Mesothelial cell of epicardium (in vitro differentiated cells): ENCODE measurements at places on chromosomes 16 and 17. TPM values are rescaled to one million over a fixed set of nuclear protein-coding genes. Genes with fewer than 3 reads are reported as not detected.
A peak's percentile ranks its signal among the peaks of the same experiment; 100 is the strongest.

DNA sequence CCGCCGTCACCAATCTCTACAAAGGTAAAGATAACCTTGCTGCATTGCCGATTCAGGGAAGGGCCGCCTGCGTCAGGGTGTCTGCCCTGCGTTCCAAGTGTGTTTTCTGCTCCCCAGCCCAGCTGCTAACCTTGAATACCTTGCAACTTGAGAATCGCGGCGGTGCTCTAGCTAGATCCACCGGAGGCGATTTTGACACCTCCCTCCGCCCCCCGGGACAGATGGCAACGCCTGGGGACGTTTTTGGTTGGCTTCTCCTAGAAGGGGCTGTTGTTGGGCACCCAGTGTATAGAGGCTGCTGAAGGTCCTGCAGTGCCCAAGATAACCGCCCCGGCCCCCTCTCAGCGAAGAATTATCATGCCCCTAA lies 1.5 kb downstream of the HAPSTR1 start:
- peaks cover under 1% of the 10 kb centered on the region for H3K27me3 ChIP-seq
- peak overlapping the region; percentile 99 for H3K4me3 ChIP-seq
- peak overlapping the region; percentile 100 for H3K27ac ChIP-seq
- DNase-seq: no peak
- H3K36me3 ChIP-seq: peaks cover 12% of the 10 kb centered on the region

DNA sequence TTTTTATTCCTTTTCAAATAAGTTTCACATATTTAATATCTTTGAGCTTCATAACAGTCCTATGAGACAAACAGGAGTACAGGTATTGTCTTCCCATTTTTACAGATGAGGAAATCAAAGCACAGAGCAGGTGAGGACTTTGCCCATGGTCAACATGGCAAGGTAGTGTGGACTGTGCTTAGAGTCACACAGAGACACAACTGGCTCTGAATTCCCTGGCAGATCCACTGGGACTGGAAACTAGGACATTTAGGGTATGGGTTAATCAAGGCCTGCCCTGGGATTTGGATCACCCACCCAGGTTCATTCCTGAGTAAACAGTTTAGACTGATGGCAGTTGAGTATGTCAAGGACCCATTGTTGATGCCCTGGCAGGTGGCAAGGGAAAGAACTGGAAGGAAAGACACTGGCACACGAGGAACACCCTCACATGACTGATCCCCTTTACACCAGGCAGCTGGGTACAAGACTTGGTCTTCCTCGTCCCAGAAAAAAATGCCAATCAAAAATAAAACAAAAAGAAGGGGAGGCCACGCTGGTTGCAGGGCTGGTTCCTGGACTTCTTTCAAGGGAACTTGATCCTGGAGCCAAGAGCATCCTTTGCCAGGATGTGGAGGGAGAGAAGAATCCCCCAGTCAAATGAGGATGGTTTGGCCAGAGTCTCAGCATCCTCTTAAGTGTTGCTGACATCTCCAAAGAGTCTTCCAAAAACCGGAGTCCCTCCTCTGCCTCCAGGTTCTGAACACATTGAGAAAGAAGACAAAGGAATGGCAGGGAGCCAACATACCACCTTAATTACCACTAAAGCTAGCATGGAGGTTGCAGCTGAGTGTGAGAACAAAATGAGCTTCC lies 34.9 kb downstream of the CHD9 start:
- no peak for DNase-seq
- H3K27me3 ChIP-seq: no peaks in the 10 kb centered on the region
- H3K27ac ChIP-seq: peak overlapping the region; percentile 84
- H3K4me3 ChIP-seq: no peak overlapping the region
- peaks cover 2% of the 10 kb centered on the region for H3K36me3 ChIP-seq

DNA sequence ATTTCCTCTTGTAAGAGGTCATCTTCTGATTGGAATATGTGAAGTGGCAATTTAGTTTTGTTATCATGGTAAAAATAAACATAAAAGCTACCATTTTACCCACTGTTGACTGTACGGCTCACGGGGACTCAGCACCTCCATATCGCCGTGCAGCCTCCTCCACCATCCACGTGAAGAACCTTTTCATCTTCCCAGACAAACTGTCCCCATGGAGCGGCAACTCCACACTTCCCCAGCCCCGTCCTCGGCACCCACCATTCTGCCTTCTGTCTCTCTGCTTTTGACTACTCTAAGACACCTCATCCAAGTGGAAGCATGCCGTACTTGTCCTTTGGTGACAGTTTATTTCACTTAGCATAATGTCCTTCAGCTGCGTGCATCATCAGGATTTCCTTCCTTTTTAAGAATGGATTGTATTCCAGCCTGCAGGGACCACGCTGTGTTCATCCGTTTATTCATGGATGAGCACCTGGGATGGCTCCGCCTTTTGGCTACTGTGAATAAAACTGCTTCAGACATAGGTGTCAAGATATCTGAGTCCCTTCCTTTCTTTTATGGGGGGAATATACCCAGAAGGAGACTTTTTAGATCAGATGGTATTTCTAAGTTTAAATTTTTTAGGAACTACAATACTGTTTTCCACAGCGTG lies 14.3 kb downstream of the FBXO31 start:
- H3K36me3 ChIP-seq: peaks cover 8% of the 10 kb centered on the region
- H3K4me3 ChIP-seq: no peak overlapping the region
- H3K27me3 ChIP-seq: no peaks in the 10 kb centered on the region

DNA sequence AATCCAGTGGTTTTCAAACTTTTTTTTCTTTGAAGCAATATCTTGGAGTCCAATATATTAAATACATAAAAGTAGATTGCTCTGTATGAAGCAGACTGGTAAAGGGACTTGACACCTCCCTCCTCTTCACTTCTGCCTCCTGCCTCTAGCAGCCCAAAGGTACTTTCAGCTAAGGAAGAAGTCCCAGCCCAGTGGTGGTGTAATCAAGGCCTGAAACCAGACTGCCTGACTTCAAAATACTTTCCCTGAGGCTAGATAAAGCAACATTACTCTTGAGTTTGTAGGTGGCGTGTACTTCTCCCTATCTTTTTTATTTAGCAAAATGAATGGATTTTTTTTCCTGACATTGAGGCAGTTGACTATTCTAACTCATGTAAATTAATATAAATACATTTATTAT lies 122.4 kb upstream of the TMEM97 start:
- no peaks in the 10 kb centered on the region for H3K4me1 ChIP-seq
- no peak overlapping the region for H3K4me3 ChIP-seq
- peaks cover 24% of the 10 kb centered on the region for H3K36me3 ChIP-seq
- H3K27me3 ChIP-seq: no peaks in the 10 kb centered on the region
- no peak for DNase-seq
- no peak overlapping the region for H3K27ac ChIP-seq

GRCh38 chr17:48352630-48353029 lies 77.4 kb downstream of the SKAP1 start:
- H3K4me3 ChIP-seq: no peak overlapping the region
- H3K36me3 ChIP-seq: peaks cover 1% of the 10 kb centered on the region
- no peak for DNase-seq
- H3K27ac ChIP-seq: no peak overlapping the region
- H3K4me1 ChIP-seq: peaks cover 9% of the 10 kb centered on the region

DNA sequence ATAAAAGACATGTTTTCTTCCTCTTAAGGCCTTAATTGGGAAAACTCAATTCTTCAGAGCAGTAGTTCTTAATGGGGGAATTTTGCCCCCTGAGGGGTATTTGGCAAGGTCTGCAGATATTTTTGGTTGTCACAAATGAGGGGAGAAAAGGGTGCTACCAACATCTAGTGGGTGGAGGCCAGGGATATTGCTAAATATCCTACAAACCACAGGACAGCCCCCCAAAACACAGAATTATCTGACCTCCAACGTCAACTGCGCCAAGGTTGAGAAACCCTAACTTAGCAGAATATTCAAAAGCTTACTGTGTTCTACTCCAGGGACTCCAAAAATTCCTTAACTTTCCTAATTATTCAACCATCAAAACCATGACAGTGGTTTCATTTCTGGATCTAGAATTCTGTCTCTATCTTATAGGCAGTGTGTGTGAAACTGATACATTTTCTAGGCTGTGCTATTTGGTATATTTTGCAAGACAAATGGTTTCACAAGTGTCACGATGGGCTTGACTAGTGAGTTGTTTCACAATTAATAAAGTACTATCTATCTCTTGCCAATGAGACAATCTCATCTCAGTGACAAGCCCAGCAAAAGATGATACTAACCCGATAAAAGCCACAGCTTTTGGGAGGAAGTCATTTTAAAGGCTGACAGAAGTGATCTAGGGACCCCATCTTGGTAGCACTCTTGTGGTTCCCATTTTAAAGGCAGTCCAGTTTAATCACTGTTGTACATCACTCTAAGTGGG lies 14.7 kb downstream of the TXNDC11 start:
- no peaks in the 10 kb centered on the region for H3K4me1 ChIP-seq
- peaks cover 19% of the 10 kb centered on the region for H3K36me3 ChIP-seq
- H3K27me3 ChIP-seq: no peaks in the 10 kb centered on the region
- H3K4me3 ChIP-seq: no peak overlapping the region
- DNase-seq: no peak

The LHX1 gene
- not detected in 3 replicates for total RNA-seq

The LYZL6 gene
- not detected in 3 replicates for total RNA-seq

The CHST4 gene
- total RNA-seq: not detected in 3 replicates
